ENCODE measurements at places on chromosomes 2 and 18.

- DNase-seq: no peak
Observed at GRCh38 chr2:27238976-27239375, 21.8 kb downstream of the CAD start.

DNA sequence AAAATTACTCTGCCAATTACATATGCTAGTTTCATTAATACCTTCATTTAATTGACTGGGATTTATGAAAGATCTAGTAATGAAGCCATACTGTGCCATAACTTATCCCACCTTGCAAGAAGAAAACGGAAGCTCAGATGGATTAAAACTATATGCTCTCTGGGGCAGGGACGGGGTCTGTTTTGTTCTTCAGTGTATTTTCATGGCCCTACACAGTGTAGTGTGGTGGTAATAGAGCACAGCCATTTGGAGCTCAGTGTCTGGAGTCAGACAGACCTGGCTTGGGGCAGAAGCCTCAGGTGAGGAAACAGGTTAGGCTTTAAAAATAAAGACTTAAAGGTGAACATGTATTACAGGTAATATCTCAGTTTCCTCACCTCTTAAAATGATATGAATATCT is 62.3 kb downstream of the FIGN start:
- no peak for DNase-seq

- DNase-seq: no peak
Observed at GRCh38 chr18:45631077-45631476, 15.8 kb downstream of the SLC14A2 start.

DNA sequence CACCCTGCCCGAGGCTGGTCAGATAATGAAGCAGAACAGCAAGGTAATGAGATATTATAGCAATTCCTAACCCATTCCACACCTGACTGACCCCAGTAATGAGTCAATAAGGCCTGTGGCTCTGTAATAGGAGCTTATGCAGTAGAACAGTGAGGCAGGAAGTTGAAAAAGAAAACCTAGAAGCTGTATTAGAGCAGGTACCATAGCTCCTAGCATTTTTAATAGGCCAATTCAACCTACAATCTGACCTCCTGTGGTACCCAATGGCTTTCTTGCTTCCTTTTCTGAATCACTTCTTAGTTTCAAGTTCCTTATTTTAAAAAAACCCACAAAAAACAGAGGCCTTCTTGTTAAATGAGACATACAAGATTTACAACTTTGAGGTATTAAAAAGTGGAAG is 43.6 kb upstream of the MAP2 start:
- no peak for DNase-seq

- DNase-seq: no peak
Observed at GRCh38 chr18:48035556-48035860, 105.0 kb upstream of the SMAD2 start.

- DNase-seq: no peak
Observed at GRCh38 chr2:102013206-102014040, 21.7 kb downstream of the IL1R2 start.

- DNase-seq: no peak
Observed at GRCh38 chr18:49548229-49548636, 13.6 kb upstream of the LIPG start.

GRCh38 chr18:36031407-36031806 is 36.0 kb downstream of the RPRD1A start:
- no peak for DNase-seq

DNA sequence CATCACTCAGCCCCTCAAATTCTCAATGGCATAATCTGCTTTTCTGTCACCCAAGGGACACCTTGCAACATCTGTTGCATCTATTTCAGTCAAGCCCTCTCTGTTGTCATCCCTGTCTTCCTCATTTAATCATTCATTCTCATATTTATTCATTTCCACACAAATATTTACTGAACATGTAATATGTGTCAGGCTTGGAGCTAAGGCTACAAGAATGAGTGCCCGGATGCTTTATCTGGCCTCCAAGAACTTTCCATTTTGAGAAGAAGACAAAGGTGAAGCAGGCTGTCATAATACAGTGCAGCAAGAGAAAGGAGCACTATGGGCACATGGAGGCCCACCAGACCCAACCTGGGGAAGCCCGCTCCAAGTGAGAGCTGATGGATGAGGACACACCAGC is 15.6 kb downstream of the IL18RAP start:
- no peak for DNase-seq

DNA sequence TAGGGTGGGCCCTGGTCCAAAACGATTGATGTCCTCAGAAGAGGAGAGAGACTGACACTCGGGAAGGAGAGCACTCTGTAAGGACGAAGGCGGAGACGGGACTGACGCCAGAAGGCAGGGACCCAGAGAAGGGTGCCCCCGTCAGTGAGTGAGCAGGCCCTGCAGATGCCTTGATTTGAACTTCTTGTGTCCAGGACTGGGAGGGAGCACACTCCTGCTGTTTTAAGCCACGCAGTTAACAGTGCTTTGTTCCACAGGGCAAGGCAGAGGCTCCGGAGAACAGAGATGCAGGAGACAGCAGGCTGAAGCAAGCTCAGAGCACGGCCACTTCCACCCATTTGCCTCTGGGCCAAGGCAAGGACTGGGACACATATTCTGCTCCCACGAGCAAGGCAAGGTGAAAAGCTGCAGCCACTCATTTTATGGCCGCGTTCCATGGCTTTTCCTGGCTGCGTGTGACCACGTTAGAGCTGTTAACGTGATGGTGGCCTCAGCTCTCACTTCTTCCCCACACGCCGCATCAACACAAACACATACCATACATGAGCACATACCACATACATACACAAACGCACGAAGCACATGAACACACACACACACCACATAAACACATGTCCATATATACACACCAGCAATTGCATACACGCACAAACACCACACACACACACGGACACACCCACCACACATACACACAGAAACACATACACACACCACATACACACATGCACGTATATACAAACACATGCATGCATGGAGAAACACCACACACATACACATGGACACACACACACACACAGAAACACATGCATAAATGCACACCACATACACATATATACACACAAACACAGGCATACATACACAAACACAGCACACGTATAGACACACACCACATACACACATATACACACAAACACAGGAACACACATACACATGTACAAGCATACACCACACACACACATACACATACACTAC is 521.0 kb upstream of the MYT1L start:
- DNase-seq: no peak

- DNase-seq: no peak
Observed at GRCh38 chr18:76453057-76453561, 41.9 kb downstream of the ZNF516 start.

GRCh38 chr2:40646642-40647041 is 194.8 kb upstream of the SLC8A1 start:
- DNase-seq: no peak

GRCh38 chr2:227510620-227510958 is 38.6 kb downstream of the AGFG1 start:
- DNase-seq: no peak

- DNase-seq: no peak
Observed at GRCh38 chr2:75157435-75157834, 41.9 kb downstream of the TACR1 start.

GRCh38 chr18:11665587-11665986 is 23.5 kb upstream of the GNAL start:
- DNase-seq: no peak

- no peak for DNase-seq
Observed at GRCh38 chr2:190860985-190861680, 19.5 kb upstream of the GLS start.

- no peak for DNase-seq
Observed at GRCh38 chr2:217166241-217166850, 306.5 kb upstream of the TNP1 start.

DNA sequence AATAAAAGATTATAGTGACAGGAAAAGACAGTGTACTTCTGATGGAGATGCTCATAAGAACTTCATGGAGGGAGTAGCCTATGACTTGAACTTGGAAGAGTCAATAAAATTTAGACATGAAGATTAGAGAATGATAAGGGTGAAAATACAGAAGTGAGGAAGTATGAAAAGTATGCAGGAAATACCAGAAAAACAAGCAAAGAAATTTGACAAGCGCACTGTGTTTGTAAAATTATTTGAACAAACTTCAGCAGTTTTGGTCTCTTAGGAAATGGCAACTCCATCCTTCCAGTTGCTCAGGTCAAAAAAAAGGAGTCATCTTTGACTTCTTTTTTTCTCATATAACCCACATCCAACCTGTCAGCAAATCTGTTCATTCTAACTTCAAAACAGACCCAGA is 864.0 kb upstream of the ZEB2 start:
- DNase-seq: no peak

GRCh38 chr2:180291060-180291459 is 284.0 kb upstream of the CWC22 start:
- DNase-seq: no peak

DNA sequence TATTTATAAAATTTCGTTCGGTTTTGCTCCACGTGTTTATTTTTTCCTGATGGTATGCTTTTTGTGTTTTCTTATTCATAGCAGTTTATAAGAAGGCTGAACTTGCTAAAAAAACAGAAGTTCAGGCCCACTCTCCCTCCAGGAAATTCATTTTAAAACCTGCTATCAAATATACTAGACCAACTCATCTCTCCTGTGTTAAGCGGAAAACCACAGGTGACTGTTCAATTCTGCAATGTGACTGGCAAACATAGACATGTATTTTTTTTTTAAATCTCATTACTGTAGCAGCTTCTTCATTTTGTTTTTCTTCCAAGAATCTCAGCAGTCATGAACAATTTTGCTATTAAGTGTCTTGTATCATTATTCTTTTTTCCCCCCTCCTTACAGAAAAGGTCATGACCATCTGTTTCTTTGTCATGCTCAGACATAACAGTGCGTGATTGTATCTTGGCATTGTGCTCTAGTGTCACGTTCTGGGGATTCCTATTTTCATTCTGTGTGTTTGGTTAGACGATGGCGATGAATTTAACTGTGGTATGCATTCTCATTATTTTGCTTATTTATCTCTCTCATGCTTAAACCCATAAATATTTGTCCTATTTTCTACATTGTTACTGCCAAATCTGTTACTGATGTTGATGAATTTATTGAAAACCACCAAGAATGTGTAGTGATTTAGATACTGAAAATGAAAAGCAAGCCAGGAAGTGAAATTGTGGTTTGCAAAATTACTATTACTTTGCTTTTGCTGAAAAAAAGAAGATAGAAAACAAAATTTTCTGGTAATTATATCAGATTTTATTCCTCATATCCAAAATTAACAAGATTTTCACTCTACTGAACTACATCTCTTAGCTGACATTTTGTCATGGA is 74.6 kb upstream of the UNC80 start:
- DNase-seq: no peak

DNA sequence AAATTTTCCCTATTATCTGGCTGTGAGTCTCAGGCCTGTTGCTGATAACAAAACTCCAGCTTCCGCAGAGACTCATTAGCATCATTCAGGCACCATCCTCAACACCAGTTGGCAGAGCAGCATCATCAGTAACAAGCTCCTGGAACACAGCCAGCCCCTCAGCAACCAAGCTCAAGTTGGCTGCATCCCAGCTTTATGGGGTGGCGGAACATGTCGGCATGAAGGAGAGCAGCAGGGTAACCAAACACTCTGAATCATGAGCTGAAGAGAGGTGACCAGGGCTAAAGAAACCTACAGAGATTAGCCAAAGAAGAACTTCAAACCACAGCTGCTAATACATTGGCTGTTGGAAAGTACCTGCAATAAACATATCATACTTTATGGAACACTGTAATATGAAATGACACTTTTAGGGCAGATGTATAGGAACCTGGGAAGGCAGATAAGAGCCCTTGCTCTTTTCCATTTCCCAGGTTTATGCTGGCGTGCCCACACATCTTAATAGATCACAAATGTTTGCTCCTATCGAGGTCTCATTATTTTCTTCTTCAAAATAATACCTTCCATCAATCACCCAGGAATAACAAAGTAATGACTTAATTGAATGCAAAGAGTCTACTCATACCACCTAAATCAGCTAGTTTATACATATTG is 63.8 kb downstream of the PDE11A start:
- peak; percentile 1 for DNase-seq

DNA sequence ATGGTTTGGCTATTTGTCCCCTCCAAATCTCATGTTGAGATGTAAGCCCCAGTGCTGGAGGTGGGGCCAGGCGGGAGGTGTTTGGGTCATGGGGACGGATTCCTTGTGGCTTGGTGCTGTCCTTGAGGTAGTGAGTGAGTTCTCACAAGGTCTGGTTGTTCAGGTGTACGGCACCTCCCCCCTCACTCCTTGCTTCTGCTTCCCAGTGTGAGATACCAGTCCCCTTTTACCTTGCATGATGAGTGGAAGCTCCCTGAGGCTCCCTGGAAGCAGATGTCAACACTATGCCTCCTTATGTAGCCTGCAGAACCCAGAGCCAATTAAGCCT is 232.6 kb downstream of the LDLRAD4 start:
- no peak for DNase-seq

- DNase-seq: no peak
Observed at GRCh38 chr2:58479535-58480140, 238.5 kb upstream of the FANCL start.

- DNase-seq: no peak
Observed at GRCh38 chr2:107989445-107989844, 3.1 kb downstream of the SLC5A7 start.

DNA sequence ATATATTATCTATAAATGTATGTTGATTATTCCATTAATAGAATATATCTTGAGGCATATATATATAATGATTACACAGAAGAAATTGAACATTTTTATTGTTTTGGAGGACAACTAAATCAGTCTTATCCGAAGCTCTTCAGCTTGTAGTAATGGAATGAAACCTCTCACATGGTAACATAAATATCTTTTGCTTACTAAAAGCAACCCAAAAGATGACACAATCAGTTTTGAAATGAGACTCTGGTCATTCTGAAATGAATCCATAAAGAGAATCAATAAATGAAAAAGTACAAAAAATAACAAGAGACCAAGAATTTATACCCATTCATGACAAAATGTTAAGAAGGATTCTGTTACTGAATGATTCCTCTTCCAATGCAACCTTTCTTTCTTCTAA is 110.2 kb downstream of the FIGN start:
- no peak for DNase-seq

DNA sequence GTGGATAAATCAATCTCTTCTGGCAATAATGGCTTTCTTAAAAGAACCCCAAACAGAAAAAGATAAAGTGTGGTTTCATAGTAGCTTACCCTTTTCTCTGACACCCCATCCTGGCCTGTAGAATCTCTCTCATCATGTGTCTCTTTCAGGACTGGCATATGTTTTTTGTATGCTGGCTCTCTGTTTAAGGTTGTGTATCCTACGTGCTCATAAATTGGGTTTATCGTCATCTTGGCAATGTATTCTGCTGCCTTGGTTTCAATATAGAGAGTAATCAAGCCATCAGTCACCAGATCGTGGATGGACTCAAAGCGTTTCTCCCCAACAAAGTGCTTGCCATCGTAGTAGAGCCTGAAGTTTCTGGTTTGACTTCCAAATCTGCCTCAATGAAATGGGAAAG is 113.5 kb upstream of the CHRNA1 start:
- DNase-seq: no peak

- no peak for DNase-seq
Observed at GRCh38 chr2:157307021-157307420, 18.6 kb downstream of the ERMN start.

GRCh38 chr2:89833116-89833779 is 1141.8 kb downstream of the RPIA start:
- no peak for DNase-seq
